ENCODE measurements at places on chromosomes 5 and 9.

- DNase-seq, result no peak
Measured at GRCh38 chr9:132409828-132410528, at the start of gene CFAP77. Gene CFAP77 (plus strand): TSS chr9:132410211. CDS start chr9:132410272, 61 bp downstream.

DNA sequence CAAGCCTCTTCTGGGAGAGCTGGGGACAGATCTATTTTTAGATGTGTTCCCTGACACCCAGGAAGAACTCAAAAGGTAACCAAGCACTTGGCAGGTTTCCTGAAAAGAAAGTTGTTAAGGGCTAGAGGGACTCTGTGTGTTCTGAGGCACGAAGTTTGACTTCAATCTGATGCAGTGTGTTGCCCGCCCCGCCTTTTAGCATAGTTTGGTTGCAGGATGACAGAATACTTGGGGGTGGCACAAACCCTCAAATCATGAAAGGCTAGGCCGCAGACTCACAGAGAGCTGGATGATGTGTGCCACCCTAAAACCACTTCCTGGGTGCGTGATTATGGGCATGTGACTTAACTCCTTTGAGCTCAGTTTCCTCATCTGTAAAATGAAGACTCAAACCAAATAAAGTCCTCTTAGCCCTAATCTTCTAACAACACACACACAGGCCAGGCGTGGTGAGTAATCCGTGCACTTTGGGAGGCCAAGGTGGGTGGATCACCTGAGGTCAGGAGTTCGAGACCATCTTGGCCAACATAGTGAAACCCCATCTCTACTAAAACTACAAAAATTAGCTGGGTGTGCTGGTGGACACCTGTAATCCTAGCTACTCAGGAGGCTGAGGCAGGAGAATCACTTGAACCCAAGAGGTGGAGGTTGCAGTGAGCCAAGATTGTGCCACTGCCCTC is 12.8 kb upstream of the NDFIP1 start:
- peak; percentile 52 for DNase-seq

DNA sequence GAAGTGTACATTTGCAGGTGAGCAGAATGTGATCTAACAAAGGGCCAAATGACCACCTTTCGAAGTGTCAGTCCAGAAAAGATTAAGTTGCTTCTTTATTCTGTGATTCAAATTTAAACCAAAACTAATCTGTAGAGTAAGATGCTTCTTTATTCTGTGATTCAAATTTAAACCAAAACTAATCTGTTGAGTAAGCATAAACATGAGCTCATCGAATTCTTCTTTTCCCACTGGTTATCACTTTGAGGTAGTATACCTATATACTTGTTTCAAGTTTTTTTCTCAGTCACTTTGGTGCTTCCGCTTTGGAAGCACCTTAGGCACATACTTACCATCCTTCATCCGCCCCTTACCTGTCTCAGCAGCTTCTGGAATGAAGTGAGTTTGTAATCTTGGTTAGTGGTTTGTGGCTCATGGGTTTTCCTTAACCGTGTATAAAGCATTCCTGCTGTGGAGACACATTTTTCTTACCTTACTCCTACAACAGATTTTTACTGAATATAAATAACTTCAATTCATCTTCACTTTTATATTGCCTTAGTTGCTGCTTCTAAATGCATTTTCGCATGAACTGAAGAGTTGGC is 40.7 kb upstream of the CTXN3 start:
- DNase-seq, result no peak

DNA sequence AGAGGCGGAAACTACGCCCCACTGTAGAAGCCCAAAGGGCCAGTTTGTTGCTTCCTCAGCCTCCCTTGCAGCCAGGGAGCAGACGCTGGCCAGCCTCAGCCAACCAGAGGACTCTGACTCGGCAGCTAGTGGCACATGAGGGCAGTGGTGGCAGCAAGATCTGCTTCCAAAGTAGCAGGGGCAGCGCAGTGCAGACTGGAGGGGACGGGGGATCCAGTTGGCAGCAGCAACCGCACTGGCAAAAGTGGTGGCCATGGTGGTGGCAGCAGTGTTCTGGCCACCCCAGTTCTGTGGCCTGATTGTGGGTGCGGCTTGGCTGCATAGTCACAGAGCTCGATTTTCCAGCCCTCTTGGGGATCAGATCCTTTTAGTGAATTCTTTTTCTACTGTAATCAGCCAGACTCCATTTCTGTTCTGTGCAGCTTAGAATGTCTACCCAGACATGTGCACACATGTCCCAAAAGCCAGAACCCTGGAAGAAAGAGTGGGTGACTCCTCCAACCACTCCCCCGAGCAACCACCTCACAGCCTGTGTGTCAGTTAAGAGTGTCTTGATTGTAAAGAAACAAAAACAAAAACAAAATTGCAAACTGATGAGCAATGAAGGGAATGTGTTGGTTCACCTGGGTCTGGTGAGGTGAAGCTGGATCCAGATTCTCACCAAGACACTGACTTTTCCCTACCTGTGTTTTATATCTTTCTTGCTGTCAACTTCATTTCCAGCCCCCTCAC is 11.0 kb upstream of the ZBTB43 start:
- DNase-seq, result no peak

GRCh38 chr9:137506274-137506673 is 43.9 kb downstream of the PNPLA7 start:
- no peak for DNase-seq

DNA sequence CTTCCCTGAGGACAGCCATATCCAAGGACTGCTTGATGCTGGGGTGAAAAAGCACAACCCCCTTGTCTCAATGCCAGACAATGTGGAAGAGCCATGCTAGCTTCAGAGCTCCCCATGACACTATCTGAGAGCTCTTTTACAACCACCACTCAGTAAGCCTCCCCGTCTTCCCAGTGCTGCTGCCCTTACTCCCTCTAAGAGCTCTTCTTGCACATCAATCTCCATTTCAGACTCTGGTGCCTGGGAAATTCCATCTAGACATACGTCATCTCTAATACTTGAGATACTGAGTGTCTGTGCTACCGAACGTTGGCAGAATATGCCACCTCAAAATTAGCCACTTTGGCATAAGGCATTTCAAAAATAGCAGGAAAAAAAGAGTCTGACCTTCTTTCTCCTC is 94.5 kb downstream of the EDIL3 start:
- DNase-seq, result no peak

DNA sequence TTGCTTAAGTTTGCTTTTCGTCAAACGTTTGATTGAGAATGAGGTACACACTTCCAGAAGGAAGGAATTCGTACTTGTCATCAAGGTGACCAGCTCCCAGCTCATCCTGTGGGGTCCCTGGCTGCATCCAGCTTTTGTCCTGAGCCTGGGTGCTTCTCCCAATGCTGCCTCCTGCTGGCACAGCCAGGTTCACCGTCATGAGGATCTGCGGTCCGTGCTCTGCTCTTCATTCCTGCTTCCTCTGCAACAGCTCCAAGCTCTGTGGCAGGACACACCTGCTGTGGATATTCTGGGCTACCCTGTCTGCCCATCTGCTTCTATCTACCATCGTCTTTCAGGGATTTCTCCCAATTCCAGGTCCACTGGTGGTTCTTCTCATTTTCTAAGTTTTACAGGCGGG is 13.3 kb upstream of the UBE2QL1 start:
- DNase-seq, result no peak

DNA sequence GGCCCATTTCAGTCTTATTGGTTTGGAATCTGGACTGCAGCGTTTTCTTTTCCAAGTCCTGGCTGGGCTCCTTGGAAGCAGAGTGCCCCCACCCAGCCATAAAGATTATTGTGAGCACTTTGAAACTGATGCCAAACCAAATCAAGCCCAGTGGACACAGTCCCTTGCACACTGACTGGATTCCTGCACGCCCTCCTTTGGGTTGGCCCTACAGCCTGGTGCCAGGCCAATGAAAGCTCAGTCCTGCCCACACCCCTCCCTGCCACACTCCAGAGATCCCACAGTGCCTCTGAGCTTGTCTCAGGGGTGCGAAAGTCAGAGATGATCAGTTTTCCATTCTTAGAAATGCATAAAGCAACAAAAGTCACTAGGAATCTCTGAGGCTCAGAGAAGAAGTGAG is 181.9 kb downstream of the CETN3 start:
- no peak for DNase-seq

DNA sequence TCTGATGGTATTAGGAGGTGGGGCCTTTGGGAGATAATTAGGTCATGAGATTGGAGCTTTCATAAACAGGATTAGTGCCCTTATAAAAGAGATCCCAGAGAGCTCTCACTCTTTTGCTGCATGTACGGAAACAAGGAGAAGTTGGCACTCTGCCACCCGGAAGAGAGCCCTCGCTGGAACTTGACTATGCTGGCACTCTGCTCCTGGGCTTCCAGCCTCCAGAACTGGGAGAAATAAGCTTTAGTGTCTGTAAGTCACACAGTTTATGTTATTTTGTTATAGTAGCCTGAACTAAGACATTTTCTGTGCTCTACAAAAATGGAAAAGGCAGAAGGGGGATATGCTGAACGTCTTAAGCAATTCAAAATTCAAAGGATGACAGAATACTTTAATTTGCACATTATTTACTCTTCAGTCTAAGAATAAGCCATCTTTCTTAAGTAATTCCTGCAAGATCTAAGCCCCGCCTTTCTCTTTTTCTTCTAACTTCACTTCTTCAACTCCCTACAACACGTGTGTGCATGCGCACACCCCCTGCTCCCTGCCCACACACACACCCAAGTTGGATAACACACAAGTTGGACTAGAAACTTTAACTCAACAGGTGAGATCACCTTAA is 17.3 kb downstream of the NFIB start:
- no peak for DNase-seq

GRCh38 chr9:29865764-29866313 is 2292.6 kb upstream of the C9orf72 start:
- no peak for DNase-seq

DNA sequence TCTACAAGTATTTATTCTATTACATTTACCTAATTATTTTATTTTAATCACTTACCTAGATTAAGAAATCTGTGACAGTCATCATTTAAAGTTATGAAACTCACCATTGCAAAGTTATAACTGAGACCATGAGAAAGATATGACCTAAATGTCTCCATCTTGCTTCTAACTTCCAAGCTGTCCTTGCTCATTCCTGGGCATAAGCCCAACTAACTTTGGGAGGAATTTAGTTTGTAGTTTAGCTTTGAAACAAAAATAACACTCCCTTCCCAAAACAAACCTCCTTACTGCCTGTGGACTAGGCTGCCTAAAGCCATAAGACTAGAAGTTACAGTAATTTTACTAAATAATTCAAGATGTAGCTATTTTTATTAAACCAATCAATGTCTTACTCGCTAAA is 195.6 kb upstream of the RAI14 start:
- DNase-seq, result no peak
